Left colon (tissue), 2 donors: ENCODE measurements at places on chromosomes 1 and 21. TPM values are rescaled to one million over a fixed set of nuclear protein-coding genes. Genes with fewer than 3 reads are reported as not detected.

The ASB17 gene
- not detected for total RNA-seq

The FCAMR gene
- 0.53 TPM for total RNA-seq

The MCOLN3 gene
- 4.0 TPM for total RNA-seq

The CDC7 gene
- 3.8 TPM for total RNA-seq

The MIXL1 gene
- total RNA-seq, result 0.15 TPM

The RIIAD1 gene
- 1.6 TPM for total RNA-seq

The CDC73 gene
- 46.2 TPM for total RNA-seq

The NBPF14 gene
- 29.3 TPM for total RNA-seq

GRCh38 chr1:33943978-33944377, 80.1 kb downstream of the HMGB4 start:
- no peak for DNase-seq

DNA sequence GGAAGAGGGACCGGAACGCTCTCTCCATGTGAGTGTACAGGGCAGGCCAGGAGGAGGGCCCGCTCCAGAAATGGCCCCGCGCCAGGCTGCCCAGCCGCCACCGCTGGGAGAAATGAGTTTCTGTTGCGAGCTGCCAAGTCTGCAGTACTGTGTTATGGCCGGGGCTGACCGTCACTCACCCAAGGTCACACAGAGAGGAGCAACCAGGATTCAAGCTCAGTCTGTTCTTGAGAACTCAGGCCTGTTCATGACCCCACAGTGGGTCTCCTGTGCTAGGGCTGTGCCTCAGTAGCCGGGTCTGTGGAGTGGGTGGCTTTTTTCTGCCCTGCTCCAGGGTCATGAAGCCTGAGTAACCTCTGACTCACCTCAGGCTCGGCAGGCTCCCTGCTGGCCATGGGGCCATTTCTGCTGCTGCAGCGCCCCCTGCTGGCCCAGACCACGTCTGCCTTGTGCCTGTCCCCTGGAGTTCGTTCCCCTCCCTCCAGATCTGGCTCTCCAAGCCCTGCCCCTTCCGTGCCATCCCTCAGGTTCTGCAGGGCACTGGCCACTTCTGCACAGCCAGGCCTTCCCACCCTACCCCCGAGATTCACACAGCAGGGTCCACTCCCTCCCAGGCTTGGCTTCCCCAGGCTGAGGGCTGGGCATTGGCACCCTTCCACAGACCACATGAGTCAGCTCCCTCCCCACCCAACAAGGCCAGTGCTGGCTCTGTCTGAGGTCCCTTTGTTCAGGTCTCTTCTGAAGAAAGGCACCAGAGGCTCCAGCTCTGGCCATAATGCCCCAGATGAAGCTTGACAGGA, 51.8 kb downstream of the EDN2 start:
- DNase-seq, result peak; percentile 81

DNA sequence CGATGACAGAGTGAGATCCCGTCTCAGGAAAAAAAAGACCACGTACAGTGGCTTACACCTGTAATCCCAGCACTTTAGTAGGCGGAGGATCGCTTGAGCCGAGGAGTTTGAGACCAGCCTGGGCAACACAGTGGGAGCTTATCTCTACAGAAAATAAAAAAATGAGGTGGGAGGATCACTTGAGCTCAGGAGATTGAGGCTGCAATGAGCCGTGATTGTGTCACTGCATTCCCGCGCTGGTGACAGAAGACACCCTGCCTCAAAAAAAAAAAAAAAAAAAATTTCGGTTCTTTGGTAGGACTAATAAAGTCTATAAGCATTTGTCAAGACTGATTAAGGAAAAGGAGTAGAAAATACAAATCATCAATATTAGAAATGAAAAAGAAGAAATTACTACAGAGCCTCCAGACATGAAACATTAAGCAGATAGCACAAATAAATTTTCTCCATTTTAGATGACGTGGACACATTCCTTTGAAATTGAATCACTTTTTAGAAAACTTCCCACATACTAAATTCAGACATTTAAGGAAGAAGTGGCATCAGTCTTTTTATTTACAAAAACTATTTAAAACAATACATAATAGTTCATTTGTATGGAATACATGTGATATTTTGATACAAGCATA, 30.4 kb downstream of the MORC3 start:
- DNase-seq, result no peak

DNA sequence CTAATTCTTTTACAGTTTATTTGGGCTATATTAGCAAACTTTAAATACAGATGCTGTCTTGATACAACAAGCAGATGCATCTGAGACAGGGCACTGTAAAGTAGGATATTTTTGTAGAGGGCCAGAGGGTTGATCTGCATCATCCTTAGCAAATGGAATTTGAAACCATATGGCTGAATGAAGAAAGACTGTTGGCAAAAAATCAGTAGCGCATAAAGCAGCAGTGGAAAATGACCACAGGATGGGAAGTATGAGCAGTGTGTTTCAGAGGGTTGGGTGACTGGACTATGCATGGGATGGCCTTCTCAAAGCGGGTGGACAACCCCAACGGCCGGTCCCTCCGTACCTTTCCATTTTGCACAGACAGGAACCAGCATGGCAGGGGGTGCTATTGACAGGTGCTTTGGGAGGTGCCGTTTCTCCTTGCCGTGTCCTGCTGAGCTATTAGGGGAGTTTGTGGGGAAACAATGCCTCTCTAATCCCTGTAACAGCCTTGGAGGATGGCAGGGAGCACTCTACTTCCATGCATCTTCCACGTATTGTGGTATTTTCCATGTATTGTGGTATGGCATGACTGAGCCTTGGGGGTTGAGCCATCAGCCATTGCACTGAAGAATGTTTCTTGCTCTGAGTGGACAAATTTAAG, 5.9 kb downstream of the LRRC8B start:
- DNase-seq, result no peak

DNA sequence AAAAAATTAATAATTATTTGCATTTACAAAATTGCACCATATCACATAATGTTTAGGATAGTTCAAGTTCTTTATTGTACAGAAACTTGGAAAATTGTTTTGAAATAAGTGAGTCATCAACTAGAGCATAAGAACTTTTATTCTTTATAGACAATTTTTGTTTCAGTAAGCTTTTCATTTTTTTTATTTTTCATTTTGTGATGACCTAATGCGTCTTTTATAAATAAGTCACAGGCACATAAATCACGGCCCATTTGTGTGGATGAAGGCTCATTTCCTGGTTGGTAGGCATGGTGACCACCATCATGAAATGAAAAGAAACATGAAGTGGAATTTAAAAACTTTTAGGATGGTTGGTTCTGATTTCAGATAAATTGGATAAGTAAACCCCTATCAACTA, 39.3 kb downstream of the SPAG17 start:
- DNase-seq, result no peak

DNA sequence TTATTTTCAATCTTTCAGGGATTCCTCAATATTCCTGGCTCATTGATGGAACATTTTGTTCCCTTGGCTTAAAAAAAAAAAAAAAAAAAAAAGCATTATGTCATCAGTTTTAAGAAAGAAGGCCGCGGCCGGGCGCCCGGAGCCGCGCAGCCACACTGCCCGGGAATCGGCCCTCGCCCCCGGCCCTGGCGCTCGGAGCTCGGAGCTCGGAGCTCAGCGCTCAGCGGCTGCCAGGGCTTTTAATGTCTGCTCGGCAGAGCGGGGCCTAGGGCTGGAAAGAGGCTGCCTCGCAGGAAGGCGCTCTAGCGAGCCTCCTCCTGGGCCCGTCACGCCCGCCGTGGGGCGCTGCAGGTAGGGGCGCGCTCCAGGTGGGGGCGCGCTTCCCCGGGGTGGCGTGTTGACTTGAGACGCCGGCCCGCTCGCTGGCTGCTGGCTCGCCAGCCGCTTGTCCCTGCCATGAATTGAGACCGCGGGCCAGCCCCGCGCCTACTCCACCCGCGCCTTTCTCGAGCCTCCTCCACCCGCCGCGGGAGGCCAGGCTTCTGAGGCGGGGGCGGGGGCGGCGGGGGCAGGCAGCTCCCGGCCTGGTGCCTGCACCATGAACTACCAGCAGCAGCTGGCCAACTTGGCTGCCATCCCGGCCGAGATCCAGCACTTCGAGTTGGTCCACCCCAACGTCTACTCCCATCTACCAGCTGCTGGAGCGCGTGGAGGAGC, 5.4 kb upstream of the TDRD5 start:
- peak; percentile 64 for DNase-seq

- no peak for DNase-seq
These were observed 26.3 kb downstream of the PGM1 start for GRCh38 chr1:63619558-63619957.

DNA sequence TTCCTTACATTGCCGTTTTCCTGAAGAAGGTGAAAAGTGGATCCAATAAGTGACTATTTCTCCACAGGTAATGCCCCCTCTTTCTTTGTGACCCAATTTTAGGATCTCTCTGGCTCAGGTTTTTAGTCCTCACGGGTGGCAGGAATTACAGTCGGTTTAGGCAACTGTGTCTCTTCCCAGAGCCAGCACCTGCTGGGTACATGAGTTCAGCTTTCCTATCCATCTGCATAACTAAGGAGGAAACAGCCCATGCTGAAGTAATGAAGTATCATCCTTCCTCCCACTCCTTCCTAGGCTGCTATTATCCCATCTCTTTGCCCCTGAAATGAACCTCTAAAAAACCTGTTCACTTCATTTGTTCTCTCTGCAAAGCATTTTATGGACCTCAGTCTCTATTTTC, 544.6 kb downstream of the NEGR1 start:
- no peak for DNase-seq

GRCh38 chr1:31458287-31458896, 45.4 kb downstream of the SERINC2 start:
- no peak for DNase-seq

- DNase-seq, result no peak
These were observed 3.5 kb downstream of the HHAT start for GRCh38 chr1:210332233-210332632.
